ENCODE measurements at places on chromosomes 5 and 9.

- DNase-seq: no peak
Measured at GRCh38 chr5:56962286-56962685, 10.4 kb upstream of the MIER3 start.

DNA sequence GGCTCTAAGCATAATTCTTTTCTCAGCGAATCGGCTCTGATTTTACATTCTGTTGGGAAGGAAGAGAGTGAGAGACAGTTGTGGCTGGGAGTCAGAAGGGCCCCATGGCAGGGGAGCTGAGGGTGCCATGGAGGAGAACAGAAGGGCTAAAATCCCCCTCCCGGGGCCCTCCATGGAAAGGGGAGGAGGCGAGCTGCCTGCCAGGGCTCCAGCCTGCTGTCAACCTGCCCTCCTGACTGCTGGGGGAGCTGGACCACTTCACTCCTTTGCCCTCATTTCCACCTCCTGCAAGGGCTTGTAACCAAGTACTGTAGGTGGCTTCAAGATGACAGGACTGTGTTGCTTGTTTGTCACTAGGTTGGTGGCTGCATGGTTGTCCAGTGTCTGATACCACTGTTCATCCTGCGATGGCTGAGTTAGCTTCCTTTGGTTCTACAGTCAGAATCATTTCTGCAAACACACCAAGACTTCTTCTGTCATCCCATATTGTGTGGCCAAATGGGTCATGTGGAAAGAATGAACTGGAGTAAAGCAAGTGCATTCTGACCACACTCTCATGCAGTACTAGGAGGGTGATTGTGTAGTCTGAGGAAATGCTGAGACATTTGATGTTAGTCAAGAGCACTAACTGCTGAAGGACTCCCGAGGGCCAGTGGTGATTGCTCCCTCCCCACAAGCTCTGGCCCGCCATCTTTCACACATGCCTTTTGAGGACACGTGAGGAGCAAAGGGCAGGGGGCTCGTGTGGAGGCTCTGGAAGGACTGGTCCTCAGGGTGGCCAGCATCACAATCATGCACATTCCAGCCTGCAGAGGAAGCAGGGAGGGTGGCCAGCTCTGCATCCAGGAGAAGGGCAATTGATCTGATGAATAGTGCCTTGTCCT lies 307.2 kb downstream of the GADD45G start:
- no peak for DNase-seq

DNA sequence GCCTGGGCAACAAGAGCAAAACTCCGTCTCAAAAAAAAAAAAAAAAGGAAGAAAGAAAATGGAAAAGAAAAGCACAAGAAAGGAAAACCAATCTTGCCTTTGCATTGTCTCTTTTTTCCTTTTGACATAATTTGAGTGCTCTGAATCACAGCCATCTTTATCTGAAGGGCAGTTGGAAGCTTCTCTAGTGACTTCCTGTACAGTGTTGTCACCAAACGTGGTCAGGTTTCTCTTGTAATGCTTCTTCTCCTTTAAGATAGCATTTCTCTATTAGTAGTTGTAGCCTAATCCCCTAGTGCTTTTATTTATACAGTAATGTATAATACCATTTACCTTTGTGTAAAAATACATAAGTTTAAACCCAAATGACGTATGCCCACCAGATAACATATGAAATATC lies 18.1 kb downstream of the PRKACG start:
- no peak for DNase-seq

DNA sequence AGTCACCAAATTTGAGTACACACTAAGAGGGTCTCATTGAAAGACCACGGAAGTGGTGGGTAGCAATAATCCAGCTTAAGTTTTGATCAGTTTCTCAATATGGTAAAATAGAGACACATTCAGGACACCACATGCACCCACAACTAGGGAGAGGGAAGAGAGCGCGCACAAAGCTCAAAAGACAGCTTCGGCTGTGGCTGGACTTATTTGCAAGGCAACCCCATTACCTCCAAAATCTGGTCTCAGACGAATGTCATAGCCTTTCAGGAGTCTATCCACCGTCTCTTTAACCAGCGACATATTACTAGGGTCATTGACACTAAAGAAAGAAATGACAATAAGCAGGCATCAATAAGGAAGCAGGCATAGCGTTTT lies 443 bp downstream of the GABRB2 start:
- DNase-seq: no peak

DNA sequence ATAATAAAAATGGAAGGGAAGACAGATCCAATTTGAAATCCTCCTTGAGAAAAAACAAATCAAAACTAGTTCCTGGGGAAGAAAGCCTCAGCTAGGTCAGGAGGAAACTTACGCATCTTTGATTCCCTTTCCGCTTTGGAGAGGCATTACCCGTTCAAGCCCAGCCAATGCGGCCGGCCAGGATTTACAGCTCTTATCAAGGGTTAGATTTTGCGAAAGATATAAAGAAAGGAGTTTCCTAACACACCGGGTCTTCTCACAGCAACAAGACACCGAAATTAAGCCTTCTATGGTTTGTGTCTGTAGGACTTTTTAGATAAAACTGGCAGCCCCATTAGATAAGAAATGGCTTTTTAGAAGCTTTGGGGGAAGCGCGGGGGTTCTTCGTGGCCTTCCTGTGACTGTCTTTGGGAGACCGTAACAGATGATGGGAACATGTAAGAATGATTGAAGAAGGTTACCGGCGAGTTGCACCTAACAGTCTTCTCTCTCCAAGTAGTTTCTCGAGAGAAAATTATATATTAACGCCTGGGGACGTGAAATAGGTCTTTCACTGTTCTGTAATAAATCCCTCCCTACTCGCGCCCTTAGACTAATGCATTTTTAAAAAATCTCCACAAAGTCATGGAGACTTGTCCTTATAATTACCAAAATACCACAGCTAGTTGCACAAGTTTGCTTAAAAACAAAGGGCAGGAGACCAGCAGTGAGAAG lies 1.3 kb upstream of the ISL1 start:
- DNase-seq: no peak

DNA sequence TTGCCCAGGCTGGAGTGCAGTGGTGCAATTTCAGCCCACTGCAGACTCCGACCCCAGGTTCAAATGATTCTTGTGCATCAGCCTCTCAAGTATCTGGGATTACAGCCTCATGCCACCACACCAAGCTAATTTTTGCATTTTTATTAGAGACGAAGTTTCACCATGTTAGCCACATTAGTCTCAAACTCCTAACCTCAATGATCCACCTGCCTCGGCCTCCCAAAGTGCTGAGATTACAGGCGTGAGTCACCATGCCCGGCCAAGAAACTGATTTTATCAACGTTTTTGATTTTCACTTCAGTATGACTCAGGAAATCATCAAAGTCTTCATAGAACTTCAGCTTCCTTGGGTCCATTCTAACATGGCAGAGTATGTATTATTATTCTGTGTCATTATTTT lies 125.4 kb downstream of the GABRG2 start:
- no peak for DNase-seq

DNA sequence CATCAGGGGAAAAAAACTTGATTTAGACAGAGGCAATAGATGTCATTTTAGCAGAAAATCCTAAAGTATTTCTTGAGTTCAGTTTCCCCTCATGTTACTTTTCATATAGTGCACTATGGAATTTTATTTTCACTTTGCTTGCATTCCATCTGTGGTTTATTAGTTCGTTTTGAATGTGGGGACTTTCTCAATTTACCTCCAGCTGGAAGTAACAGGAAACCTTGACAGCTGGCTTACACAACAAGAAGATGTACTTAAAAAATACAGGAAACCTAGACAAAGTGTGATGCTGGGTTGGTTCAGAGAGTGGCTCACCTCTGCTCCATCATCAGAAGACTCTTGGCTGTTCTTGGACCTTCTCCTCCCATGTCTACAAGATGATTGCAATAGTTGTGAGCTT lies 567.0 kb downstream of the CETN3 start:
- DNase-seq: no peak

- no peak for DNase-seq
Measured at GRCh38 chr5:163303718-163304117, 133.7 kb upstream of the CCNG1 start.

GRCh38 chr9:113387560-113388230 lies 10.9 kb upstream of the HDHD3 start:
- DNase-seq: no peak

- no peak for DNase-seq
Measured at GRCh38 chr9:71587576-71588362, 180.5 kb downstream of the CEMIP2 start.

- DNase-seq: no peak
Measured at GRCh38 chr5:97074859-97075489, 67.4 kb downstream of the LIX1 start.

- peak; percentile 63 for DNase-seq
Measured at GRCh38 chr9:106277966-106278365, 583.6 kb downstream of the TMEM38B start.

DNA sequence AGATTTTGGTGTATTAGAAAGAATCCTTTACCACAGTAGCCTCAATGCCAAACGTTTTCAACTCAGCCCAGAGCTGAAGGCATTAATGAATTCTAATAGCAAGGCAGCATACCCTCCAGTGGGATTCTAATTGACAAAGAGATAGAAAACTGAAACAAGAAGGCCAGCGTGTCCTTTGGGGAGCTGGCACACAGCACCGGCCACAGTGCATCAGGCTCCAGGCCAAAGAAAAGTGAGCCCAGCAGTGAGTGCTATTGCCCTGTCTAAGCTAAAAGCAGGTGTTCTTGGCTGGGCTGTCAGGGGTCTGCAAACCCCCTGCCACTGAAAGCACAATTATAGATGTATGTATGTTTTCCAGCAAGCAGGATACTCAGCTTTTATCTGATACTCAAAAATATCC lies 40.4 kb downstream of the PPIC start:
- DNase-seq: no peak

DNA sequence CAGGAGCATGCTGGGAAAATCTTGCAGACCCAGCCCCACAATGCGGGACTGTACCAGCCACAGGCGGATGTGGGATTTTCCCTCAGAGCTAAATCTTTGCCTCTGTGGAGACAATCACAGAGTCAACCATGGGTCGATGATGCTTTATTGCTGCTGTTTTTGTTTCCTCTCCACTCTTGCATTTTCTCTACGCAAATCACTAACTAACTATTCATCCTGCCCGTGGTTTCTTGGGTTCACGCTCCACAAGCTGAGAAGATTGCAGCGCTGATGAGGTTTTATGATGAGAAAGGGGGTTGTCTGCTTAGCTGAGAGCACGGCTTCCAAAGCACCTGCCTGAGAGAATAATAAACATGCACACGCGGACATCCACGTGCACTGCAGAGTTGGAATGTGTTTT lies 500.2 kb upstream of the ADAMTS16 start:
- no peak for DNase-seq

- DNase-seq: no peak
Measured at GRCh38 chr9:93096131-93096802, at the start of gene CARD19. Gene CARD19, plus strand, starts transcription at chr9:93096217. Its CDS starts 129 bp downstream, at chr9:93096346.

DNA sequence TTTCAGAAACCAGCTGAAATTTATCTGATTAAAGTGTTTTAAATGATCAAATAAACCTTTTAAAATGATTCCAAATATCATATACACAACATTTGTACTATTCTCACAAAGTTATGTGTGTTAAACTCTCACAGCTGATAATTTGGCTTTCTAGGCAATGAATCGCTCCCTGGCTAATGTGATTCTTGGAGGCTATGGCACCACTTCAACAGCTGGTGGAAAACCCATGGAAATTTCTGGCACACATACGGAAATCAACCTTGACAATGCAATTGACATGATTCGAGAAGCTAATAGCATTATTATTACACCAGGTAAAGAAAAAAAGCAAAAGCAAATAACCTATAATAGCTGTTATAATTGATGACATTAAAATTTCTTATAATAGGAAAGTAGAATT lies 72.4 kb downstream of the NNT start:
- DNase-seq: no peak

DNA sequence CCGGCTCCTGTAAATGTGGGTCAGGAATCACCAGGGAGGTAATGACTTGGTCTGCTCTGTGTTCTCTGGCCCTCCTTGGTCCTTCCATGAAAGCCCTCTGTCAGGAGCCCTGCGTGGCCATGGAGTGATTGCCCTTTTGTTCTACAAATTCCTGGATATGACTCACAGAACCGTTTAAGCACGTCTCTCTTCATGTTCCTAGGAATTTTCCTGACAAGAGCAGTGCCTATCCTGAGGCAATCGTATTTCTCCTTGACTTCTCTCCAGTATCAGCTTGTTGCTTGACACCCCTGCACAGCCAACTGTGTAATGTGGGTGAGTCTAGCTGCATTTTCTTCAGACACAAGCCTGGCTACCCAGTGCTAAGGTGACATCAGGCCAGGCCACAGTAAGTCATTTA lies 274.3 kb upstream of the ZNF462 start:
- peak; percentile 5 for DNase-seq

GRCh38 chr5:93359296-93359959 lies 221.6 kb downstream of the NR2F1-AS1 start:
- DNase-seq: peak; percentile 86

- peak; percentile 6 for DNase-seq
Measured at GRCh38 chr9:101738566-101739183, at the start of gene GRIN3A. Gene GRIN3A, minus strand, starts transcription at chr9:101738647. Its CDS starts 668 bp downstream, at chr9:101737979.

DNA sequence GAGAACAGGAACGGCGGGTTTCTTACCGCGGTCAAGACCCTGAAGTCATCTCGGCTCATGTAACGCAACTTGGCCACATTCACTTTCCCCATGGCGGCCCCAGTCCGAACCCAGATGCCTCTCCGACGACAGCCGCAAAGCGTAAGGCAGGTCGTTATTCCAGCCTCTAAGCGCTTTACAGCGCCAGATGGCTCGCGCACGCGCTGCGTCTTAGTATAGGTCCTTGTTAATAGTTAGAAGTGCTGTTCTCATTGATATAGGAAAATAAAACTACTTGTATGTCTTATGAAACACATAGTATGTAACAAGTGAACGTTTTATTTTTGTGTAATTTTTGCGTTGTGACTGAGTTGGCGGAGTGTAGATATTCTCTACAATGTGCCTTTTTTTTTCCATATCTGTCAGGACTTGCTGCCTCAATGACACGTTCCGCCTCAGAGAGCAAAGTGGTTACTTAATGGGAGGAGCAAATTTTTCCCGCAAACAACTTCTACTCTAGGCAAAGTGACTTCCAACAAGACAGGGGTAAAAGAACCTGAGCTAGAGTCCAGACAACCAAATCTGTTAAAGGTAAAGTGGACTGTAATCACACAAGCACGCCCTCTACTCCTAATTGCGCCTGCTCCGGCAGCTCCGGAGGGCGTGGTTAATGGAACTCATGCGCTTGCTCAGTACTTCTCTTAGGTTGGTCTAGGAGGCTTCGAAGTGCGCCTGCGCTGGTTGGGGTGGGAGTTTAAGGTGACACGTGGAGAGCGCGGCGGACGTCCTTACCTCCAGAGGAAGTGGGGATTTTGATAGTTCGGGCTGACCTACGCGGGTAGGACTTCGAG lies at the start of gene RIOK2:
TSS of gene RIOK2 (minus strand) at position 148 of the 830 bp plus-strand sequence. CDS start at position 92, 56 bp downstream.
- peak; percentile 98 for DNase-seq

DNA sequence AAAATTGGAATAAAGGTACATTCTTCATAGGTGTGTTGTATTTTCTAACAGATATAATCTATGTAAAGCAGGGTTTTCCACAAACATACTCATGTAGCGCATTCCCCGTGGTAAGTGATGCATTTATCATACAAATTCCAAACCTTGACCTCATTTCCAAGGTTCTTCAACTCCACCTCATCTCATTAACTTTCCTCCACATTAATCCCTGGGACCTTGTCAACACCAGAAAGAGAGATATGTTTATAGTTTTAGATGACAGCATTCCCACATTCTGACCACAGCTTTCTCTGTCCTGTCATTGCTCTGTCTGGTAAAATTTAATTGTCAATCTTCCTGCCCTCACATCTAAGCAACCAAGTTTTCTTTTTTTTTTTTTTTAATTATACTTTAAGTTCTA lies 415.1 kb downstream of the TMEM161B start:
- no peak for DNase-seq
